ENCODE measurements at places on chromosomes 13 and 19.
A peak's percentile ranks its signal among the peaks of the same experiment; 100 is the strongest.

- no peak for DNase-seq
These were observed 8.4 kb upstream of the ZNF554 start for GRCh38 chr19:2811221-2811722.

DNA sequence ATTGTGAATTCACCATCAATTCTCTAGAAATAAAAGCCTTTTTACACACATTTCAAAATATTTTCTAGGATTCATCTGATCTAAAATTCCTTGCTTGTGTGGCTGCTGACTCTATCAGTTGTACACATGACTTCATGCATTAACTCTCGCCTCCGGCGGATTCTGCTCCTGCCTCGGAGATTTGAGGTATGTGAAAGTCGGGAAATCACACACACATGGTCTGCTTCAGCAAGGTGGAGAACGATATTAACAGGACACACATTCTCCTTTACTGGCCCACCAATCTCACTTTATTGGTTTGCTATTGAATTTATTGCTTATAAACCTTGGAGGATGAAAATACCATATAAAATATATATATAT is 855.7 kb downstream of the SLITRK5 start:
- no peak for DNase-seq

DNA sequence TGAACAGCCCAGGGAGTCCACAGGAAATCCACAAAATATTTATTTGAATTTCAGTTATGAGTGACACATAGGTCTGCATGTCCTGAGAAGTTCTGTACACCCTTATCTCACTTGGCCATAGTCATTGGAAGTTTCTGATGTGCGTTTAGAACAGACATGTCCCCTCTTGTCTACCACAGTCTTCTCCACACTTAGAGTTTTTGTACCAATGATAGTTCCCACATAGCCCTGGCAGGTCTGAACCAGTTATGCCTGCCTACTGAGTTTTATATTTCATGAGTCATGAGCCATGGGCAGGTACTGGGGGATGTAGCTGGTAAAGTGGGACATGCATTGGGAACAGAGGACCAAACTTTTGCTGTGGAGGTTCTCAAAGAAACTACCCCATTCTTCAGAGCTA is 11.3 kb downstream of the ZNF132 start:
- no peak for DNase-seq

GRCh38 chr19:36417752-36418286 is 625 bp downstream of the ZFP82 start:
- DNase-seq = peak; percentile 37

DNA sequence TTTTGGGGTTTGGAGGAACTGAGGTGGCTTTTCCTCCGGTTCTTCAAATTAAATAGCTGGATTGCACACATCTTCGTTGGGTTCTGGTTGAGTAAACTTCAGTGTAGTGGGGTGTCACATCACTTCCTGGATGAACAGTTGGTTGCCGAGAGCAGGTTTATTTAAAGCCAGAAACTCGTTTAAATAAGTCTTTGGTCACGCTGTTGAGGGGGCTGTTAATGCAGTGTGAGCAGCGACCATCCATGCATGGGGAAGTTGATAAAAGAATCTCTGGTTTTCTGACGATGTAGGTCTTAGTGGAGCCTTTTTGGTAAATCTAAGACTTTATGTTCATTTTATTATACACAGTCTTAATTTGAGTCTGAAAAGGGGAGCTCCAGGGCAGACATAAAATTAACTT is 351.2 kb upstream of the ARGLU1 start:
- DNase-seq = no peak

DNA sequence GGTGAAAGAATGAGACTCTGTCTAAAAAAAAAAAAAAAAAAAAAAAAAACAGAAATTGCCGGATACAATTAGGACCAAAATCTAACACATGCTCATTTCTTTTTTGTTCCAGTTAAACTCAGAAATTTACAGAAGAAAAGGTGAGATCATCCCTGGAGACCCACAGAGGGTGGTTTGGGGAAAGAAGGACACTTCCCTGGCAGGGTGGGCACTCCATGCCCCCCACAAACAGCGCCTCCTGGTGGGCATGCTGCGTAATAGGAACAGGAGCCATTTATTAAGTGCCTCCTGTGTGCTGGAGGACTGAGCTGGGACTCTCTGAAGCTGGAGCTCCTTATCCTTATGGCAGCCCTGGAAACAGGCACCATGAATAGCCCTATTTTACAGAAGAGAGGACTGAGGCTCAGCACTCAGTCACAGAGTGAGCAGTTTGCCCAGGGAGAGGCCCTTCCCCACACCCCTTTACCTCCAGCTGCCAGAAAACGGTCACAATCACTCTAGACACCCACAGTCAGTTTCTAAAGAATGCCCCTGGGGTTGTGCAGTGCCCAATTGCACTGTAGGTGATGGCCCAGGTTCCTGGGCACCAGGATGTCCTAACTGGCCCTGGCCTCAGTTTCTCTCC is 10.1 kb downstream of the C19orf38 start:
- no peak for DNase-seq

GRCh38 chr13:110520431-110521295 is 40.9 kb downstream of the RAB20 start:
- no peak for DNase-seq

GRCh38 chr19:17304386-17305215 is 1.1 kb upstream of the MRPL34 start:
- no peak for DNase-seq

DNA sequence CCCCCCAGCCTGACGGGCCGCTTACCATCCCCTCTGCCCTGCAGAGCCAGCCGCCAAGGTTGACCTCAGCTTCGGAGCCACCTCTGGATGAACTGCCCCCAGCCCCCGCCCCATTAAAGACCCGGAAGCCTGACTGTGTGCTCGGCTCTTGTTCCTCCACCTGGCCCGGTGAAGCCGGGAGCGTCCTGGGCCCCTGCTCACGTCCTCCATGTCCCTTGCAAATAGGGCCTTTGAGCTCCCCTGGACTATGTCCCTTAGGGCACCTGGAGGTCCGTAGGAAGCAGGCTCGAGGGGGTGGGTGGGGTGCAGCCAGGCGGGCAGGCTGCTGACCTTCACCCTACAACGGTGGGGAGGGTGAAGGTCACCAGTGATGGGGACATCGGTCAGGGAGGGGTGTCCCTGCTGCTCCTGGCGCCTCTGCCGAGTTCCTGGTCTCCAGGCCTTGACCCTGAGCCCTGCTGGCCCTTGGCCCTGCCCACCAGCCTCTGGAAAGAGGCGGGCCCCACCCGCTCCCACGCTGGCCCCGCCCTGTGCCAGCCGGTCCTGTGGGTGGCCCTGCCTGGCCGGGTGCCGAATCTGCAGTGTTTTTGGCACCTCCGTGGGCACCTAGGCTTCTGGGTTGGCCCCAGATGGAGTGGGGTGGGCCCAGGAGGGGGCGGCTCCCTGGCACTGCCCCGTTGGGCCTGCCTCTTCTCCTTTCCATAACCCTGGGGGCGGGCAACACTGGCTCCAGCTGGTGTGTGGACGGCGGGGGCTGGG is 3.3 kb downstream of the ATP5F1D start:
- DNase-seq = no peak

- peak; percentile 75 for DNase-seq
These were observed 22.4 kb upstream of the FEM1A start for GRCh38 chr19:4768934-4769777.

DNA sequence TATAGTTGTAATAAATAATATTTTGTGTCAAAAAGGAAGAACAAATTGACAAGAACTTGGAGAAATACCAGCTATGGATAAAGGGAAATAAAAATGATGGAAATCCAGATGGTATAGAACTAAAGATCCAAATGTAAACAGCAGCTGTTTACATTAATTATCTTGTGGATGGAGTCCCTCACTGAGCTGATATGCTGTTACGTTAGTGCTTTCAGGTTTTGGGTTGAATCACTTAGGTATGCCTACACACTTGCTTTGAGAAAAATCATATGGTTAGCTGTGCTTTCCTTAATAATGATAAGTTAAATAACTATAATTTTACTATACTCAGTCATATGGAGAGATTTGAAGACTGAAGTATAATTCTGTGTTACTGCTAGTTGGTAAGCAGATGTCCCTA is 27.7 kb downstream of the WASF3 start:
- no peak for DNase-seq

DNA sequence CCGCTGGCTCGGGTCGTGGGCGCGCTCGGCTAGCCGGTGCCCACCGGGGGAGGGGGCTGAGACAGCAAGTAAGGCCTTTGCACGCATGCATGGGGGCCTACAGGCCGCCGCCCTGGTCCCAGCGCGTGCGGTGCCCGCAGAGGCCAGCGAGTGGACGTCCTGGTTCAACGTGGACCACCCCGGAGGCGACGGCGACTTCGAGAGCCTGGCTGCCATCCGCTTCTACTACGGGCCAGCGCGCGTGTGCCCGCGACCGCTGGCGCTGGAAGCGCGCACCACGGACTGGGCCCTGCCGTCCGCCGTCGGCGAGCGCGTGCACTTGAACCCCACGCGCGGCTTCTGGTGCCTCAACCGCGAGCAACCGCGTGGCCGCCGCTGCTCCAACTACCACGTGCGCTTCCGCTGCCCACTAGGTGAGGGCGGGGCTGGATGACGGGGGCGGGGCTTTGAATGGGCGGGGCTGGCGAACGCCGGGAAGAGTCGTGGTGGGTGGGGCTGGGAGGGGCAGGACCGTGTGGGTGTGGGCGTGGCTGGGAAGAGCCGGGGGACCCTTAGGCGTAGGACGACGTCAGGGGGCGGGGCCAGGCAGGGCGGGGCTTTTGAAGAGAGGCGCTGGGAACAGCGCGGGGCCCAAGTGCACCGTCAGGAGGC is 2.1 kb downstream of the CILP2 start:
- DNase-seq = no peak

DNA sequence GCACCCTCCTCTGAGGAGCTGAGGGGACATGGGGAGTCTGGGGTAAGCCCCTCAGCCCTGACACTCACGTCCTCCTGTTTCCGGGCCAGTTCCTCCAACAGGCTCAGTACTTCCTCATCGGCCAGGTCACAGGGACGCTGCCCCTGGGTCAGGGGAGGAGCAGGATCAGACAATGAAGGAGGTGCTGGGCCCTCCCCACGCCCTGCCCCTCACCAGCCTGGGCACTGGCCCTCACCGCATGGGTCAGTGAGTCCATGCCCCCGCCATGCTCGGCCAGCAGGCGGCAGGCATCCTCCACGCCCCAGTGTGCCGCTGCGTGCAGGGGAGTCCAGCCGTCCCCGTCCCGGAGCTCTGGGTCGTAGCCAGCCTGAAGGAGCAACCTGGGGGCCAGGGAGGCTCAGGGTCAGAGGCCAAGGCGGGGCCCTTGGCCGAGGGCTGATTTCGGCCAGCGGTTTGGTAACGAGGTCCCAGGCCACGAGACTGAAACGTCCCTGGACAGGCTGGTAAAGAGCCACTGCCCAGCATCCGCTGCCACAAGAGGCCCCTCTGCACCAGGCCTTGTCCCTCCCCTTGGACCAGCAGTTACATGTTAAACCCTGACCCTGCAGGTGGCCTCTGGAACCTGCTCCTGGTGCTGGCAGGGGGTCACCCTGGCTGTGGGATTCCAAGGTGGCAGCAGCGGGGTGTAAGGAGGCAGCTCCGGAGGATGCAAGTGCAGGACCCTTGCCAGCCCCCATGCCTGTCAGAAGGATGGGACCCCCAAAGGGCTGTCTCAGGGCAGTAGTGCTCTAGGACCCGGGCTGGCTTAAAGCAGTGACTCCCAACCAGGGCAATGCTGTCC is 18.5 kb downstream of the PPP1R12C start:
- DNase-seq = no peak

DNA sequence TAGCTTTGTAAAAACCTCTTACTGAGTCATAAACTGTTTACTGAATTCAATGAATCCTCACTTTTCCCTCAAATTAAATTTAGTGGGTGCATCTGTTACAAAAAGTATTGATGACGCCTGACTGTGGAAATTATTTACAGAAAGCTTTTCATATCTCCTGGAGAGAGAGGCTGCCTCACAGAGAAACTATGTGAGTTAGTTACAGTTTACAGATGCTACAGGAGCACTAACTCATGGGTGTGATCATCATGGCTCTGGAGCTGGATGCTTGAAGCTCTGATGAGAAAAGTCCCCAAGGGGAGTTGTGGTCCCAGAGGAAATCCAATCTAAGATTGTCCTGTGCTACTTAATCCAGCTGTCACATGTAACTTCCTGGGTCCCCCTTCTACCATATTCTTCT is 590.8 kb downstream of the LMO7 start:
- no peak for DNase-seq

GRCh38 chr19:6963937-6964336 is 57.3 kb downstream of the MBD3L2B start:
- no peak for DNase-seq

DNA sequence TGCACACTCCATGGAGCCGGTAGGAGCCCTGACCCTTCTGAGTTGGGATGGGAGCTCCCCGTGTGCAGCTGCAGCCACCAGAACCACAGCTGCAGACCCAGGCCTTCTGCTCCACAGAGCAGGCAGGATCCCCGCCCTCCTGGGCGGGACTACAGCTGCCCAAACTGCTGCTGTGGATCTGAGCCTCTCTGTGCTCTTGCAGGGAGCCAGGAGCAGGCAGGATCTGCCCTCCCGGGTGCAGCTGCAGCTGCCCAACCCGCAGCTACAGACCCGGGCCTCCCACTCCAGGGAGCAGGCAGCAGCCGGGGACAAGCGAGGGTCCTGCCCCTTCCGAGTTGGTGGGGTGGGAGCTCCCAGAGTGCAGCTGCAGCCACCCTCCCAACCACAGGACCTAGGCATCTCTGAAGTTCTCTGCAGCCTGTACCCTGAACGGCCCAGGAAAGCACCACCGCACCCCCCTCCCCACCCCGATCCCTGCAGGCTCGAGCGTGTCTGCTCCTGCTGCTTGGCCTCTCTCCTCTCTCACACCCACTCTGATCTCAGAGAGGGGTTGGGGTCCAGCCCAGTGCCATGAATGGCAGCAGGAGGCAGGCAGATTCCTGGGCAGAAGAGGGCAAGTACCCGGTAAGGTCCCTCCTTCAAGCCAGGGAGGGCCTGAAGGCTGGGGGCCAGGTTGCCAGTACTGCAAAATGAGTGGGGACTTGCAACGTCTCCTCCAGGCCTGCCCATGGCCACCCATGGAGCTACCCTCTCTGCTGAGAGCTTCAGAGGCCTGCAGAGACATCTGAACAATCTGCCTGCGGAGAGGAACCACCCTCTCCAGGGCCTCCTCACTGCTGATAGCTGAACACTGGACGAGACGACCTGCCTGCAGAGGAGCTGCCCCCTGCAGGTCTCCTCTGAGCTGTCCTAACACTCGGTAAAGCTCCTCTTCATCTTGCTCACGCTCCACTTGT is 16.4 kb upstream of the EMP3 start:
- DNase-seq = no peak

DNA sequence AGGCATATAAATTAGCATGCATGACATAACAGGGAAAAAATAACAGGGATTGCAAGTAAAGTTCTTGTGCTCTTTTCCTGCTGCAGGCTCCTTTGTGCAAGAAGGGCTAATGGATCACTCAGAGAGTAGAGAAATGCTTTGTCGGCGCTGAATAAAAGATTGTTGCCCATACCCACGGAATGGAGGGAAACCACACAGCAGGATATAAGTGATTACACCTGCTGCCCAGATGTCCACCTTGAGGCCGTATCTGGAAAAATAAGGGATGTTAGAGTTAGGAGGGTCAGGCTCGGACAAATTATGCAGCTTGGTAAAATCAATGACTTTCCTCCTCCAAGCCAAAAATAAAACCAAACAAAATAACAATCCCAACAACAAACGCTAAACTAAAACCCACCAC is 322.3 kb downstream of the DCLK1 start:
- no peak for DNase-seq

- DNase-seq = no peak
These were observed 426.4 kb downstream of the SLITRK5 start for GRCh38 chr13:88097541-88097940.

- no peak for DNase-seq
These were observed 233.0 kb downstream of the DCT start for GRCh38 chr13:94246495-94246894.

Measured in NCI-H510A (cell line).